Activated T-cell treated with anti-CD3 and anti-CD28 coated beads, Interleukin-2, amount 50 U/mL, for 1 hour (primary cell): ENCODE measurements at places on chromosomes 16 and 17.

- DNase-seq, result no peak
These were observed 12.5 kb downstream of the CDH5 start for GRCh38 chr16:66378741-66379570.

DNA sequence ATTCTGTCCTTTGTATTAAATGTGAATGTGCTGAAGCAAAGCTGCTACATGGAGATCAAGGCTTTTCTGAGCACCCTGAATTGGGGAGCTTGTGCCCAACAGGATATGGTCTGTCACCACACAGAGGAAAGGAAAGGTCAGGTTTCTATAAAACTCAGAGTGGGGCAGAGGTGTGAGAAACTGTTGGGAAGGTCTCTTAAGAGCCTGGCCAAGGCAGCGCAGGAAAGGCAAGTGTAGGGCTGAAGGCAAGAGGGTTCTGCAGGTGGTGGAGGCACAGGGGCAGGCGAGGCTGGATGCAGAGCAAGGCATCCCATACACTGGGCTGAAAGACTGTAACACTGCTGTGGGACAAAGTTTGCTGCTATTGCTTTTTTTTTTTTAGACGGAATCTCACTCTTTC, 8.1 kb downstream of the COX6A2 start:
- DNase-seq, result no peak

- DNase-seq, result no peak
These were observed 5.0 kb downstream of the ACSF2 start for GRCh38 chr17:50430821-50431618.

GRCh38 chr16:9318764-9319163, 227.3 kb downstream of the HAPSTR1 start:
- DNase-seq, result no peak

- no peak for DNase-seq
These were observed 725 bp upstream of the ARL5C start for GRCh38 chr17:39166437-39167335.

- no peak for DNase-seq
These were observed 36.2 kb downstream of the C16orf82 start for GRCh38 chr16:27102701-27103575.

- DNase-seq, result no peak
These were observed 14.7 kb downstream of the C16orf96 start for GRCh38 chr16:4570688-4571321.

GRCh38 chr17:56785997-56786680, 47.6 kb downstream of the C17orf67 start:
- DNase-seq, result no peak

DNA sequence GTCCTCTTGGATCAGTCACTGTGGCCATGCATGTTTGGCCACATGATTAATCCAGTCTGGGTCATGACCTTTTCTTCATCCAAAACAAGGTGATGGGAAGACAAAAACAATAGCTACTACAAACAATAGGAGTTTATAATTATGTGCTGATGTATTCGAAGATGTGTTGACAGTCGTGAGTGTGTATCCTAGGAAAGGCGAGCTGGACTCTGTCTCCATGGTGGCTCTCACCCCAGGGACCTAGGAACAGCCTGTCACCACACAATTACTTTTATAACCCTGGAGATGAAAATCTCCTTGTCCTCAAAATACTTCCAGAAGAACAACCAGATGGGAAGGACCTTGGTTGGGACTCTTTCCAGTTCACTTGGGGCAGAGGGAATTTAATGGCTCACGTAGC, 9.8 kb upstream of the PLK1 start:
- DNase-seq, result no peak

DNA sequence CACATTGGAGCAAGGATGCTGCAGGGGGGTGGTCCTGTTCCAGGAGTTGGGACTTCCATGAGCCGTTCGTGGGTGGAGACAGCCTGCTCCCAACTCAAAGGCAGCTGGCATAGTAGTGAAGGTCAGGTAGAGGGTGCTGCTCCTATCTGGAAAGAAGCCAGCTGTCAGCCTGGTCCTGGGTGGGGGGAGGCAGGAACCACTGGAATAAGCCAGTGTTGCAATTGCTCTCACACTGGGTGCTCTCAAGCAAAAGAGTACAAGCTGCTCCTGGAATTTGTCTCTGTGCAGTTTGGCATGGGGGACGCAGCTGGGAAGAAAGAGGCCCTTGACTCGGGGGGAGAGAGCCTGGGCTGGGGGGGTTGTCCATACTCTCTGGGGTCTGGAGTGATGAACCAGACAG, 8.7 kb downstream of the CACNG5 start:
- no peak for DNase-seq

DNA sequence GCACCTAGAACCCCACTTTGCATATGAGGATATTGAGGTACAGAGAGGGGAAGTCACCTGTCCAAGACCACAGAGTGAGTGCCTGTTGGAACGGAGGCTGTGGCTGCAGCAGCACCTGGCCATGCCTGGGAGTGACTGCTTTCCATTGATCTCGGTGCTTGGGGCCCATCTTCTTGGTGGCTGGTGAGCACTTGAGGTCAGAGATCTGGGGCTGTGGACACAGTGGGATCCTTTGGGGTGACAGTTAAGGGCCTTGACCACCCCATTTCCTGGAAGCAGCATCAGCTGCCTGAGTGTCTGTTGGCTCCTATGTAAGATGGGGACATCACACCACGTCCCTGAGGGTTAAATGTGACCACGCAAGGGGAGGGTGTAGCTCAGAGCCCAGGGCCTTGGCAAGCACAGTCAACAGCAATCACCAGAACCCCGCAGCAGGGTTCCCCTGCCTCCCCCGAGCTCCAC, 111.7 kb downstream of the IRF8 start:
- no peak for DNase-seq

DNA sequence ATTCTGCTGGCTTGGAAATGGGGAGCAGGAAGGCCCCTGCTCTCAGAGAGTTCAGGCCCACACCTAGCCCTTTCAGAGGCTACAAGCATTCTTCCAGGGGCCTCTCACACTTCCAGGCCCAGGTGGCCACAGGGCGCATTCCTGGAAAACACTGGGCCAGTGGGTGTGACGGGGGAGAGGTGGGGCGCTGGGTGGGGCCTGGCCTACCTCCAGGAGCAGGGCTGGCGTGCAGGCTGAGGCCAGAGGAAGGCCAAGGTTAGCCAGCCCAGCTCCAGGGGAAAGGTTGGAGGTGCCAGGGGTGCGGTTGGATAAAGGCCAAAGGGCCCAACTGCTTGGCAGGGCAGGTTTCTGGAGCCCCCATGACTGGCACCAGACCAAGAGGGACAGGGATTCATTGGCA, 198.2 kb downstream of the MAF start:
- no peak for DNase-seq

DNA sequence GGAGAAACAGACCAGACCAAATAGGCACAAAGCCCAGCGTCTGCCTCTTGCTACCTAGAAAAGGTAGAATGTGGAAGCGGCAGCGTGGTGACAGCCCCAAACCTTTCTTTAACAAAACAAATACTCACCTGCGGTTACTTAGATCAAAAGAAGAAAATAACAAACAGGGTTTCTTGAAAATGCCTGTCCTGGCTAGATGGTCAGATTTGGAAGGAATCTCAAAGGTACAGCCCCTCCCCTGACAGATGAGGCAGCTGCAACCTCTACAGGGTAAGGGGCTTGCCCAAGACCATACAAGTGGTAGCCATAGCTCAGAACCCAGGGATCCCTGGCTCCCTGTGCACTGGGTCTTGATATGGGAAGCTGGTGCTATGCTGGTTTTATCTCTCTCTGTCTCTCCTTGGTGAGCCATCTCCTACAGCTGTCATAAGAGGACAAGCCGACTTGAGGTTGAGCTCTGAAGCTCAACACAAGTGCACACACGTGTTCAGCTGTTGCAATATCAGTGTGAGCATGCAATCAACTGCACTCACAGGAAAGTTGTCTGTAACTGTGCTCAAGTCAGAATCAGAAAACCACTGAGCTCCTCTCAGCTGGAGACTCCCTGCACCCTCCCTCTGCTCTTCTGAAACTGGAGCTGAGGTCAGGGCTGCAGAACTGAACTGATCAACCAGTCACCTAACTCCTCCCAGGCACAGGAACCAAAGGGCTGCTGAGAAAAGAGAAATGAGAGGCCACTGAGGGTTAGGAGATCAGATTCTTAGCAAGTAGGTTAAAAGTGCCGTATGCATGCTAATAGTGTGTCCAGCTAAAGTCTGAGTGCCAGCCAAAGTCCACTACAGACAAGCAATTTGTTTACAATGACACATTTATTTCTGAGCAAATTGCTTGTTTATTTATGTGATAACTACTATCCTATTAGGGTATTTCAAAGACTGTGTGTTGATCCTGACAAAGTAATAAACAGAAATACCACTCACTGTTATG, 6.1 kb upstream of the RNF157 start:
- DNase-seq, result no peak

GRCh38 chr16:86570558-86571529, 4.2 kb downstream of the FOXC2 start:
- DNase-seq, result no peak

DNA sequence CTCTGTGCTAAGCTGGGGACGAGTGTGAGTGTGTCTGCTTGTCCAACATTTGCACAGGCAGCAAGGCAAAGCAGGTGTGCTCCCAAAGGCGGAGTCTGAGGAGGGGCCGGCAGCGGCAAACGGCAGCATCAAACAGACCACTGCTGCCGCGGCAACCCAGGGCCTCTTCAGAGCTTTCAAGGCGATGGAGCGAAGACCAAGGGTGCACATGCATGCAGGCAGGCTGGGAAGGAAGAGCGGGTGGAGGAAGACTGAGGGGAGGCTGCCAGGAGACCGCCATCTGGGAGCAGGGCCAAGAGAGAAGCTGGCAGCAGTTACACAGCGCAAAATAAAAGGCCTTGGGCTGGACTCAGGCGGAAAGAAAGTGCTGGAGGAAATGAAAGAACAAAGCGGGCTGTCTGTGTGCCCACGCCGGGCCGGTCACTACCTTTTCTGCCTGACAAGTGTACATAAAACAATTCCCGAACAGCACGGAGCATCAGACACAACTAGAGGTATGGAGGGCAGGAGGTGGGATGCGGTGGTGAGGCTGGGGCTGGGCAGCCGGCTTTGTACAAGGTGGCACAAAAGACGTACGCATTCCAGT, 8.5 kb downstream of the TIMM22 start:
- DNase-seq, result no peak

GRCh38 chr17:79650861-79651260, 40.0 kb upstream of the RBFOX3 start:
- no peak for DNase-seq

- no peak for DNase-seq
These were observed 4.8 kb upstream of the PHF12 start for GRCh38 chr17:28956112-28956511.

GRCh38 chr17:73706858-73707257, 62.6 kb upstream of the SDK2 start:
- DNase-seq, result no peak

DNA sequence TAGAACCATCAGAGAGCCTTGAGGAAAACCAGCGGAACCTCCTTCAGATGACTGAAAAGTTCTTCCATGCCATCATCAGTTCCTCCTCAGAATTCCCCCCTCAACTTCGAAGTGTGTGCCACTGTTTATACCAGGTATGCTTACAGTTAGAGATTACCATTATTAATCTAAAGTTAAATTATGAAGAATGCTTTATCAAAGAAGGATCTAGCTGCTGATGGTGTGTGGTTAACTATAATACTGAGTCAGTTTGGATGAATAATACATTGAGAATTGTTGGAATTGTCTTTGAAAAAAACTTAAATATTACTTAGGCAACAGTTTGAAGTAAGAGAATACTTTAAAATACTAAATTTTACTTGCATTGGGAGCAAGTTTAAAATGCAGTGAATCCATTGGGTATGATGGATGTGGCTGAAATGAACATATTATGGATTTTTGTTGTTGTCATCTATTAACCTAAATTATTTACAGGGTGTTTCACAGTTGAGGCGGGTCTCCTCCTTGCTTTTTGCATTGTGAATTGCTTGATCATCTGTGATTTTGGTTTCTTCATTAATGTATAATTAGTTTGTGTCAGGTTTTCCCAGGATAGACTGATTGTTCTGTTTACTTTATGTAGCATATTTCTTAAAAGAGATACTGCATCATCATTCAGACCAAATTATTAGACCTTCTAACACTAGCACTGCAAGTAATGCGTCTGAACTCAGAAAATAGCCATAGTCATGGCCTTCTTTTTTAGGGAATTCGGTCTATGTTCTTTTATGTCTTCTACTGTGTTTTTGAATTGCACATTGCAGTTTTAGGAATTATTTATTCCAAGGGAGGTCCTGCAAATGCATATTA, 47.8 kb downstream of the OMG start:
- DNase-seq, result no peak

DNA sequence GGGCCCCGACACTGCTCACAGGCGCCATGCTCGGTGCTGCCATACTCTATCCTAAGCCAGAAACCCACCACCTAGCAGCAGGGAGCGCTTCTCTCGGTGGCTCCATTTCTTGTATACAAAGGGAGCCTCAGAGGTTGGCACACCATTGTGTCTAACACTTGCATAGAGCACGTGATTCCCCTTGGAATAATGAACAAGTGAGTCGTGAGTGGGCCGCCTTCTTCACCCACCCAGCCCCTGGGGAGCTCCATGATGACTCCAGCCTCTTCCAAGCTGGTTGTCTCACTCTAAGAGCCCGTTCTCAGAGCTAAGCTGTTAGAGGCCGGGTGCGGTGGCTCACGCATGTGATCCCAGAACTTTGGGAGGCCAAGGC, 82.3 kb upstream of the ZNF469 start:
- DNase-seq, result no peak

GRCh38 chr16:49130397-49130796, 151.2 kb downstream of the CBLN1 start:
- no peak for DNase-seq
